CD8-positive, alpha-beta memory T cell (primary cell): ENCODE measurements at places on chromosomes 7 and 10.

GRCh38 chr7:73811760-73812168 is 19.0 kb upstream of the CLDN4 start:
- peak; percentile 17 for DNase-seq

DNA sequence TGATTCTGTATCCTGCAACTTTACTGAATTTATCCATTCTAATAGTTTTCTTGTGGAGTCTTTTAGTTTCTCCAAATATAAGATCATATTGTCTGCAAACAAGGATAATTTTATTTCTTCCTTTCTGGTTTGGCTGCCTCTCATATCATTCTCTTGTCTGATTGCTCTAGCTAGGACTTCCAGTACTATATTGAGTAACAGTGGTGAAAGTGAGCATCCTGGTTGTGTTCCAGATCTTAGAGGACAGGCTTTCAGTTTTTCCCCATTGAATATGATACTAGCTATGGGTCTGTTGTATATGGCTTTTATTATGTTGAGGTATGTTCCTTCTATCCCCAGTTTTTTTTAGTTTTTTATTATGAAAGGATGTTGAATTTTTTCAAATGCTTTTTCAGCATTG is 28.2 kb downstream of the KLHL7 start:
- no peak for DNase-seq

DNA sequence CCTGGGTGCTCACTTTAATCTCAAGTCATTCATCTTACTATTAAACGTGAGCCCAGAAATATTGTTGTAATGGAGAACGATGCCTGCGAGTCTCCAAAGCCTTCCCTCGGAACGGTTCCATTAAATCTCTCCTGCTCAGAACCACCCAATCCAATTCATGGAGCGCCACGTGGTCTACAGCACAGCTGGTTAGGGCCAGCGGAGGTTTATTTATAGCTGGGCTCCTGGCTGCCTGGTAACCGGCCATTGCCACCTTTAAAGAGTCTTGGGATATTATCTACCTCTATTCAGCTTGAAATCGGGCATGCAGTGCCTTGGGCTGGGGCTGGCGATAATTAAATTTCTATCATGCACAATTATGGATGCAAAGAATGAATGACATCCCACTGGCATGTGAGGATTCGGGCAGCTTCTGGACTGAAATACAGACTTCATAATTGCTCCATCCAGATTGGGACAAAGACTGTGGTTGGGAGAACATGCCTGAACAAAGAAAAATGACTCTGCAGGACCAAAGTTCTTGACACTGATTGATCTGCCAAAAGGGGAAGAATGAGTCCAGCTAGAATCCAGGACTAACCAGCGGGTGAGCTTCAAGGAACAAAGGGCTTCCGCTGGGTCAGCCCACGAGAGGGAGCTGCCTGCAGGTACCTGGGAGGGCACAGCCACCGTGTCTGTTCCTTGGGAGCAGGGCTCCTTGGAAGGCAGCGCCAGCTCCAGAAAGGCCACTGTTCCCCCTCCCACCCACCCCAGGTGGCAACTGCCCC is 7.3 kb downstream of the FAM20C start:
- no peak for DNase-seq

- no peak for DNase-seq
These were observed 17.7 kb upstream of the IFIT1B start for GRCh38 chr10:89360157-89360556.

GRCh38 chr10:12384906-12385305 is 35.6 kb downstream of the CAMK1D start:
- no peak for DNase-seq

DNA sequence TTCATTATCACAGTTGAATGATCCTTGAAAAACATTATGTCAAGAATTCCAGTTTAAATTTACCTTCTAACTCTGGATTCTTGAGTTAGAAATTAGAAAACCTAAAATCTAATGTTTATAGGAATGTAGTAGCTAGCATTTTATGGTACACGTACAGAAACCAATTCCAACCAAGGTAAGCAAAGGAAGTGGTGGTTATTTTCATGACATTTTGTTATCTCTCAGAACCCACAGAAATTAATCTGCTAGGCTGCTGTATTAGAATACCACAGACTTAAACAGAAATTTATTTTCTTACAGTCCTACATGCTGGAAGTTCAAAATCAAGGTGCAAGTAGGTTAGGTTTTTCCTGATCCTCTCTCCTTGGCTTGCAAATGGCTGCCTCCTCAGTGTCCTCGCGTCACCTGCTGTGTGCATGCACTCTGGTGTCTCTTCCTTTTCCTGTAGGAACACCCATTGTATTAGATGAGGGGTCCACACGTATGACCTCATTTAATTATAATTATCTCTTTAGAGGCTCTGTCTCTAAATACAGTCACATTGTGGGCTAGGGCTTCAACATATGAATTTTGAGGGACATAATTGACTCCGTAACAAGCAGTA is 8.5 kb upstream of the CSTF2T start:
- no peak for DNase-seq

DNA sequence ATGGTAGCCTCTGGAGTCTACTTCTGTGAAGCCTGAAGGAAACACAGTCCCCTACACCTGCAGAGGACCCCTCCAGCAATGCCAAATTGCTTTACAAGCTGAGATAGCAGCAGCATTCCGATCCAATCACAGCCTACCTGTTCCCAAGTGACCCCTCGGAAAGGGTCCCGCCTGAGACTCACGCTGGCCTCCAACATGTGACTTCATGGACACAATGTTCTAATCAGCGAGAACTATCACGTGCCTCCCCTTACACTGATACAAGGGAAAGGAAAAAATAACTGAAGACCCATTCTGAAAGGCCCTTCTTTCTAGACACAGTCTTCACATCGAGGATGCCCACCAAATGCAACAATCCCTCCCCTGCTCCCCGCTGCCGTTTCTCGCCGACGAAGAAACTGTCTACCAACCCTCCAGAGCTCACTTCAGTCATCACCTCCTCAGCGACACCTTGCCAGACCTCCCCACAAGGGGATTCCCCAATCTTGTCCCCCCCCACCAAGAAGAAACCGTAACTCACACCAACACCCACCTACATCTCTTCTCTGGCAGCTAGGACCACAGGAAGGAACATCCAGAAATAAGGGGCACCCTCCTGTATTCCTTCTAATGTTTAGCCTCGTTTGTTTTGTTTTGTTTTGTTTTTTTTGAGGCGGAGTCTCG is 1.8 kb downstream of the SNX8 start:
- DNase-seq = no peak
